ENCODE measurements at places on chromosomes 6 and 20. TPM values are rescaled to one million over a fixed set of nuclear protein-coding genes. Genes with fewer than 3 reads are reported as not detected.

- ATAC-seq: no peak
Measured at GRCh38 chr6:79420054-79420453, 117.2 kb downstream of the LCA5 start.

DNA sequence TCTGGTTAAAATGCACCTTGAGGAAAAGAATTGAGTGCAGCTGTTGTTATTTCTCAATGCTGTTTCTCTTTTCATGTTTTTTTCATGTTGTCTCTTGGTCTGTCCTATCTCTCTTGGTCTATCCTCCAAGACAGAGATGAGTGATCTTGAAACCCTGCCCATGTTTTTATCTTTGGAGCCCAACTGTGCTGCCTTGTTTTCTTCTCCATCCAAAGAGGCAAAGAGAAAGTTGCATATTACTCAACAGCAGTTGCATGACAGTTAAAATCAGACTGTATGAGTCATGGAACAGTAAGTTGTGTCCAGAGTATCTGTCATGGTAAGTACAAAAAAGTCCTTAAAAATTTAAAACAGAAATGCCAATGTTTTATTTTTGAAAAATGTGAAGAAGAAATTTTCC is 26.2 kb downstream of the BCAS1 start:
- no peak for ATAC-seq

DNA sequence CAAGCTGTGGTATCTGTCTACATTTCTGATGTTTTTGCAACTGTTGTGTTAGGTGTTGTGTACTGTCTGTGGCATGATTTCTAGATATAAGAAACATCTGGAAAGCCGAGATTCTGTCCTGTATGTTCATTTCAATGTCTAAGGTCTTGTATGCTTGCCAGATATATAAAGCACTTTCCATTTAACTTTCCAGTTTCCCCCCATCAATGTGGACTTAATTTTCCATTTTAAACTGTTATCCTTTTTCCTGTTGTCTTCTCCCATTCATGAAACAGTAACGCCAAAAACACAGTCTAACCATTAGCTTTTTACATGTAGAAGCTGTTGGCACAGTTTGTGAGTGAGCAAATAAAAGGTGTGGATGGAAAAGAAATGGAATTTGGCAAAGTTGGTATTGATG is 181.6 kb downstream of the FARS2 start:
- ATAC-seq: no peak

- no peak for ATAC-seq
Measured at GRCh38 chr6:143283887-143284645, 166.4 kb downstream of the ADAT2 start.

The VPS52 gene
- total RNA-seq: 38.8 TPM

The WFDC12 gene
- 5.1 TPM for total RNA-seq

The ETV7 gene
- total RNA-seq: 2.1 TPM
